HTR-8/SVneo (cell line): ENCODE measurements at places on chromosomes 7 and 10.

GRCh38 chr10:70269741-70270140, 14.1 kb downstream of the NPFFR1 start:
- DNase-seq: no peak

GRCh38 chr7:93165447-93165846, 17.3 kb upstream of the SAMD9L start:
- no peak for DNase-seq

- no peak for DNase-seq
Measured at GRCh38 chr7:25313526-25313925, 85.2 kb upstream of the NPVF start.

GRCh38 chr10:66627156-66627555, 298.7 kb upstream of the LRRTM3 start:
- peak; percentile 5 for DNase-seq

- no peak for DNase-seq
Measured at GRCh38 chr7:43834463-43835251, 34.7 kb downstream of the MRPS24 start.

GRCh38 chr7:45187089-45187945, 29.7 kb downstream of the RAMP3 start:
- DNase-seq: no peak

DNA sequence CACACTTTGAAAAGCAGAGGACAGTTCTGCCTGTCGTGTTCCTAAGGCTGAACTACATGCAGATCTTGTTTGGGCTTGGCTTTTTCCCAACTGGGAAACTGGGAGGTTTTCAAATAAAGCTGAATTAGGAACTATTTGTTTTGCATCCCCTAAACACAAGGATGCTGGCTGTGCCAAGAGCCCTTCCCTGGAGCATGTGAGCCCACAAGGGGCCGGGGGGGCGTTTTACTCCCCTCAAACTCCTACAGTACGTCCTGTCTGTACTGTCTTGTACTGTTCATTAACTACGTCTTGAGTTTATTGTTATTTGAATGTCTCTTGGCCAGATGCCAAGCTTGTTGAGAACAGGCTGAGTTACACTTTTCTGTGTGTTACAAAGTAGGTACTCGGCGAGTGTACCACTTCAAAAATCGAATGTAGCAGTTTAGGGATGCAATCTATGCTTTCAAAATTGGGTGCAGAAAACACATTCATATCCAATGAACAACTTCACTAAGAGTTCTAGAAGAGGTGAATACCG, 94.9 kb downstream of the GFRA1 start:
- no peak for DNase-seq

DNA sequence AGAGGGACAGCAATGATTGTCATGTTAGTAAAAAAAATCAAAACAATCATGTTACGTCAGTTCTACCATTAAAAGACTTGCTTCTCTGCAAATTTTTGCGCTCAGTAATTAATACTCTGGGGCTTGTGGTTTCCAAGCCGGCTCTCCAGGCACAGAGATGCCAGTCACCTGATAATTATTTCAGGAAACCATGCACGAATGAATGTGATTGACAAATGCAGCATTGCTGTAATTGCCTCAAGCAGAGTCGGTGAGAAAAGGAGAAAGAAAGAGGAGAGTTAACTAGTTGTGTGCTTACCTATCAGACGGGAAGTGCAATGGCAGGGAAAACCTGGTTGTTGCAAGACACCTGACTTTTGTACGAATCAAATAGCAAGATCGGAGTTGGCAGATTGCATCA, 609.8 kb upstream of the MKI67 start:
- no peak for DNase-seq
